ENCODE measurements at places on chromosomes 2 and 18.
A peak's percentile ranks its signal among the peaks of the same experiment; 100 is the strongest.

DNA sequence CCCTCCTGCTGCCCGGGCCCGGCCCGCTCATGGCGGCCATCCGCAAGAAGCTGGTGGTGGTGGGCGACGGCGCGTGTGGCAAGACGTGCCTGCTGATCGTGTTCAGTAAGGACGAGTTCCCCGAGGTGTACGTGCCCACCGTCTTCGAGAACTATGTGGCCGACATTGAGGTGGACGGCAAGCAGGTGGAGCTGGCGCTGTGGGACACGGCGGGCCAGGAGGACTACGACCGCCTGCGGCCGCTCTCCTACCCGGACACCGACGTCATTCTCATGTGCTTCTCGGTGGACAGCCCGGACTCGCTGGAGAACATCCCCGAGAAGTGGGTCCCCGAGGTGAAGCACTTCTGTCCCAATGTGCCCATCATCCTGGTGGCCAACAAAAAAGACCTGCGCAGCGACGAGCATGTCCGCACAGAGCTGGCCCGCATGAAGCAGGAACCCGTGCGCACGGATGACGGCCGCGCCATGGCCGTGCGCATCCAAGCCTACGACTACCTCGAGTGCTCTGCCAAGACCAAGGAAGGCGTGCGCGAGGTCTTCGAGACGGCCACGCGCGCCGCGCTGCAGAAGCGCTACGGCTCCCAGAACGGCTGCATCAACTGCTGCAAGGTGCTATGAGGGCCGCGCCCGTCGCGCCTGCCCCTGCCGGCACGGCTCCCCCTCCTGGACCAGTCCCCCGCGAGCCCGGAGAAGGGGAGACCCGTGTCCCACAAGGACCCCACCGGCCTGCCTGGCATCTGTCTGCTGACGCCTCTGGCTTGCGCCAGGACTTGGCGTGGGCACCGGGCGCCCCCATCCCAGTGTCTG is 767 bp downstream of the RHOB start:
- peak; percentile 49 for DNase-seq

- DNase-seq, result no peak
These were observed 190.3 kb downstream of the RBM43 start for GRCh38 chr2:151071382-151071781.

GRCh38 chr2:64179582-64180321 is 35.5 kb upstream of the PELI1 start:
- DNase-seq, result no peak

DNA sequence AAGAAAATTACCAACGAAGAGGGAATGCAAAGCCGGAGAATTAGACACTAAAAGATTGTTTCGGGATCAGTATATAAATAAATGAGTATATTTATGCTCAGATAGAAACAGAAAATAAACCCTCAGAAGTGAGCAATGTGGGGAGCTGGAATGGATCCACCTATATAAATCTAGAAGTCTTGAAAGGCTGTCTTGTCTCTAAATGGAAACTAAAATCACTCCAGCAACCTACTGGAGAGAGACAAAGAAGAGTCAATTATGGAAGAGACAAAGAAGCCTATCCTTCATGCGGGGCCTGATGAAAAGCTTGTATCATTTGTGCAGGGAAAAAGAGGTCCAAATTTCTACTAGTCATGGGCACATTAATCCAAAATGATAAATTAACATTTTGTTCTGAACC is 158.1 kb downstream of the DNAH7 start:
- DNase-seq, result no peak
